GOT3 (cell line): ENCODE measurements at places on chromosomes 5 and 9.

DNA sequence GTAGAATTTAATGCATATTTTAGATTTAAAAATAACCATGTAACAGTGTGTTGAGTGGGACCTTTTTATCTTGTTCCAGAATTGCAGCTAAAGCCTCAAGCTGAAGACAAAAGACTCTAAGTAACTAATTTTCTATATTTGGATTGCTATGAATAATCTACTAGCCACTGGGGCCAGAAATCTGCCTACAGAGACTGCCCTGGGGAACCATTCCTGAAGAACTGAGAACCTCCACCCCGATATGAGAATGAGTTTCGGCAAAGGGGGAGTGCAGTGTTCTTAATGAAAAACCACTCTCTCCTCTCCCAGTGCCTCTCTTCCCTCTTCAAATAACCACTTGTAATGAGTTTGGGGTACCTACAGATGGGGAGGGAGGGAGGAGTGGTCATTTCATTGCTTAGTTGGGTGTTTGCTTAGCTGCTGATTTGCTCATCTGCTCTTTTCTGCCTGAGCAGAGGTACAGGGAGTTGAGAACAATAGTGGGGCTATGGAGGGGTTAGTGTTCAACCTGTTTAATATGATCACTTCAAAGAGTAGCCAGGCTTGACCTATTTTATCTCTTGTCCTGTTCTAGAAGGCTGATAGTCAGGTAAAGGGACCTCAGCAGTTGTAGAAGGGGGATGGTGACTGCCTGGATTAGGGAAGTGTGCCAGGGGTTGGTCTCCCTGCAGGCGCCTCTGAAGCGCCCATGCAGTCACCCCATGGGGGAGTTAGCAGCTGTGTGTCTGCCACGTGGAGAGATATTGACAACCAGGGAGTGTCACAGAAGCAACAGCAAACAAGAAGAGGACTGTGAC is 47.7 kb downstream of the ATG10 start:
- no peak for DNase-seq

GRCh38 chr5:107724642-107725041 is 53.9 kb upstream of the EFNA5 start:
- no peak for DNase-seq

DNA sequence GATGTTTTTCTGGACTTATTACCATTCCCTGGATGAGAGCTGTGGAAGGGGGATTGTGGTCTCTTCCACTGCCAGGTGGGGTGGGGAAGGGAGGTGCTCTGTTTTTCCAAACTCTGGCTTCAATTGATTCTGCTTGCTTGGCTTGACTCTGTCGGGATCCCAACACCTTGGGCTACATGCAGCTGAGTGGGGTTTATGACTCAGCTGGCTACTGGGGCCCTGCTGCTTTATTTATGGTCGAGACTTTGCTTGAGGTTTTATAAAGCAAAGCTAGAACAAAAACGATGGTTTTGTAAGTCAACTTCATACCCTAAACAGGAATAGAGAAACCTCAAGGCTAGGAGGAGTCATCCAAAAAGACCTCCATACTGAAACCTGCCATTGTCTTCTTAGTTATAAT is 76.3 kb downstream of the AOPEP start:
- DNase-seq: no peak

- DNase-seq: no peak
These were observed 114.7 kb downstream of the TAF11L14 start for GRCh38 chr5:17748941-17749340.

DNA sequence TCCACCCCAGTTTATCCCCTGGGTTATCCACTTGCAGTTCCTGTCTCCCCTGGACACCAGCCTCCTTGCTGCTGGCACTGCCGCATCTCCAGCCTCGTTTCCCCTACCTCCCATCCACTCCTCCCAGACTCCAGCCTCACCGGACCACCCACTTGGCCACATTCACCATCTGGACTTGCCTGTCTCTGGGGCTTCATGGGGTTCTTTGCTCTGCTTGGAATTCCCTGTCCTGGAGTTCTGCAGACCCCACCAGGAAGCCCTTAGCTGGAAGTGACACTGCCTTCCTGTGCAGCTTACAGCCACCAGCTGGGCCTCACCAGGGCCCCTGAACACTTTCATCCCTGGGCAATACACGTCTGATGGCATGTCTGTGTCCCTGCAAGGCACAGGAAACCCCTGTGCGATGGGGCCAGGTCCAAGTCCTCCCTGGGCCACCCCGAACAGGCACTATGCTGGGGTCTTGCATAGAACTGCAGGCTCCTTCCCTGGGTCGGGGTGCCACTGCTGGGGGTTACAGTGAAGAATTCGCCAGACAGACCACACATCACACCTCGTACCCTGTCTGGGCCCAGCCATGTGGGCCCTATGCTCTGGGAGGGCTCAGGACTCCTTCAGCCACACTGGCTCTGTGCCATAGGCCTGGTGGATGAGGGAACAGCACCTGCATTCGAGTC is 3.0 kb downstream of the FLT4 start:
- DNase-seq: no peak

DNA sequence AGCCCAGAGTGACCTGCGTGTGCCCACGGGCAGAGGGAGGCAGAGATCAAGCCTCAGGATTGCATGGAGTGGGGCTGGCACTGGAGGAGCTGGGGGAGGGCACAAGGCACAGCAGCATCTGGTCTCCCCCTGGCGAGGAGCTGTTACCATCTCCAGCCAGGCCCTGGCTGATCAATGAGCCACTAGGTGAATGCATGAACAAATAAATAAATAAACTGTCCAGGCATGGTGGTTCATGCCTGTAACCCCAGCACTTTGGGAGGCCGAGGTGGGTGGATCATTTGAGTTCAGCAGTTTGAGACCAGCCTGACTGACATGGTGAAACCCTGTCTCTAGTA is 14.3 kb upstream of the PSMB7 start:
- DNase-seq: no peak

DNA sequence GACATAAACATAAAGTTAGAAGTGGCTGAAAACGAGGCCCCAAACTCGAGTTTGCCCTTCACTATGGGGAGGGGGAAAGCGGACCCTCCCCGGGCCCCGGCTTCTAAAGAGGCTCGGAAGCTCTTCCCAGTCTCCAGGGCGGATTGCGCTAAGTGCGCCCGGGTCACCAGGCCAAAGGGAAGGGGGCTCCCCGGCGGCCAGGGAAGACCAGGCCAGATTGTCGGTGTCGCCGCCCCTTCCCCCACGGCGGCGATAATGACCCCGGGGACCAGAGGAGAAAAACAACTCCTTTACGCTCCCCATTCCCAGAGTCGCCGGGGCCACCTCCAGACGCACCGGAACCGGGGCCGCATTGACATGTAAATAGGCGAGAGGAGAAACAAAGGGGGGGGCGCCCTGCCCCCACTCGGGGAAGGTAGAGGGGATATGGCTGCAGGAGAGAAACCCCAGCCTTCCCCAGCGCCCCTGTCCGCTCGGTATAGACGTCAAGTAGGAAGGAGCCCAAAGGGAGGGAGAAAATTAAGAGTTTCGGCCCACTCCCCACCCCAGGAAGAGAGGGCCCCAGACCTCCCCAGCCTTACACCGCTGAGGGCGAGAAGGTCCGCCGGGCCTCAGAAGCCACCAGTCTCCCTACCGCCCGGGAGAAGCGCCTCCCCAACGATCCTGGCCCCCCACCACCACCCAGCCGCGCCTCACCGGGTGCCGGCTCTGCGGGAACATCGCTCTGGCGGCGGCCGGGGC is 1.7 kb downstream of the TLE1 start:
- no peak for DNase-seq

DNA sequence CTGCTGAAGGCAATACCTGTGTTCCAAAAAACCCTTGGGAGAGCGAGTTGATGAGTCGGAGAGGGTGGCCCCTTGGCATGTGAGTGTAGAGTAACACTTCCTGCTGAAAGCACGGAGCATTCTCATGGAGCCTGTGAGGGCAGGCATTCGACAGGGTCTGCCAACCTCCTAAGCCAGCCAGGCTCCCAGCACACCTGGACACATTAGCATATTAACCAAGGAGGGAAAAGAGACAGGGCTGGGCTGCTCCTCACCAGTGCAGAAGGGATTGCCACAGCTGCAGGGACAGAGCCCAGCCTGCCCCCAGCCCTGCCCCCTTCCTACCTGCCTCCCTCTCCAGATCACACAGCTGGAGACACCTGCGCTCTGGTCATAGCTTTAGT is 46.4 kb upstream of the SEMA4D start:
- no peak for DNase-seq
